ENCODE measurements at places on chromosomes 4 and X. TPM values are rescaled to one million over a fixed set of nuclear protein-coding genes. Genes with fewer than 3 reads are reported as not detected.

Gene SLC10A4
- total RNA-seq: 0.26 TPM

Gene ASB9
- 0.27 TPM for total RNA-seq

Gene PTCHD1
- 0.14 TPM for total RNA-seq

DNA sequence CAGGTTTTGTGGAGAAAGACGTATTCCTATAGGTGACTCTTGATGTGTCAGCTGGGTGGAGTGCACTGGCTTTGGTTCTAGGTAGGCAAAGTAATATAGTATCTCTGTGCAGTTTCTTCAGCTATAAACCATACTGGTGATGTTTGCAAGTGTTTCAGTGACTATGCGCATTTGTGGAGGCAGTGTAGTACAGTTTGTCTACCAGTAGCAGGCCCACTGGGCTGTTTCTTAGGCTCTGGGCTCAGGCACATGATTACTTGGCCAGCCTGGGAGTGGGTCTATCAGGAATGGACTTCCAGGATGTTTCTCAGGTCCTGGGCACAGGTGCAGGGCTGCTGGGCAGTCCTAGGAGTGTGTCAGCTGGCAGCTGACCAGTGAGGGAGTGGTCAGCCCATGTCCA, 51.9 kb upstream of the INTU start:
- no peaks in the 10 kb centered on the region for H3K27me3 ChIP-seq
- no peaks in the 10 kb centered on the region for H3K4me1 ChIP-seq
- no peaks in the 10 kb centered on the region for H3K36me3 ChIP-seq
- no peak overlapping the region for H3K27ac ChIP-seq
- H3K4me3 ChIP-seq: no peak overlapping the region

DNA sequence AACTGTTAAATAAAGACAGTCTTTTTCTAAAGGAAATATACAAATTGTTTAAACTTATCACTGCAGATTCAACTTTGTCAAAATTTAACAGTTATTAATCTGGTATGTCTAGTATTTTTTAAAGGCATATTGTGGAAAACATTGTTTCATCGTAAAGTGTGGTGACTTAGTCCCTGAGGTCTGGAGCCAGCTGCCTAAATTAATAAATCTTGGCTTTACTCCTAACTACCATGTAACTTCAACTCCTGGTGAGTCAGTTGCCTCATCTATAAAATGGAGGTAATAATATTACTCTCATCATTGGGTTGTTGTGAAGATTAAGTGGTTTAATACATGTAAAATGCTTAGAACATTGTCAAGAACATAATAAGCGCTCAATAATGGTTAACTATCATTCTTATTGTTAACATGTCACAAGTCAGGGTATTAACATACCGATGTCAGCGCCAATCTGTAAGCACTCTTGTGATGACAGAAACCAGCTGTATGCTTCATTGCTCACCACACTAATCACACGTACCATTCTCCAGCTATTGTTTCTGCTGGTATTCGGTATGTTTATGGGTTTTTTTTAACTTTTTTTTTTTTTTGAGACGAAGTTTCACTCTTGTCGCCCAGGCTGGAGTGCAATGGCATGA, 14.1 kb upstream of the SMIM43 start:
- DNase-seq: no peak
- no peaks in the 10 kb centered on the region for H3K27me3 ChIP-seq
- no peaks in the 10 kb centered on the region for H3K36me3 ChIP-seq
- H3K4me1 ChIP-seq: no peaks in the 10 kb centered on the region

Gene RHOXF2
- total RNA-seq: not detected

Gene DTHD1
- total RNA-seq: not detected

- H3K4me3 ChIP-seq: no peak overlapping the region
- no peaks in the 10 kb centered on the region for H3K27me3 ChIP-seq
- no peaks in the 10 kb centered on the region for H3K4me1 ChIP-seq
- no peak for DNase-seq
- H3K36me3 ChIP-seq: no peaks in the 10 kb centered on the region
- no peak overlapping the region for H3K27ac ChIP-seq
These were observed 55.8 kb upstream of the CD99 start for GRCh38 chrX:2635342-2635741.

Gene UGT2B10
- total RNA-seq: not detected

DNA sequence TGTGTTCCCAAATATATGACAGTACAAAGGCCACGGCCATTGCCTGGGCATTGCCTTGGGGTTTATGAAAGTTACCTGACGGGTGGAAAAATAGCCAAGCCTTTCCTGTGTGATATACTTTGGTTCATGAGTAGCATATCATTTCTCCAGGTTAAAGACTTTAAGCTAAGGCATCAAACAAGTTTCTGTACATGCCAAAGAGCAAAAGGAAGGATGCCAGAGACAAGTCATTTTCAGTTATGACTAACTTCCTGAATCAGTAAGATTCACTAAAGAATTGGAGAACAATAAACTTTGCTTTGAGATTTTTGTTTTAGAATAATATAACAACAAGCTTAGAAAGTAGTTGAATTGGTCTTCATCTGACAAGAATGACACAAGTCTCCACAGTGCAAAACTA, 9.7 kb upstream of the GUF1 start:
- H3K4me1 ChIP-seq: no peaks in the 10 kb centered on the region
- no peaks in the 10 kb centered on the region for H3K27me3 ChIP-seq
- DNase-seq: no peak
- H3K4me3 ChIP-seq: no peak overlapping the region
- no peaks in the 10 kb centered on the region for H3K36me3 ChIP-seq

Measured in astrocyte (in vitro differentiated cells and primary cell).